ENCODE measurements at places on chromosomes 2 and 18.

GRCh38 chr18:39453882-39454281 is 1888.3 kb upstream of the CELF4 start:
- no peak for DNase-seq

DNA sequence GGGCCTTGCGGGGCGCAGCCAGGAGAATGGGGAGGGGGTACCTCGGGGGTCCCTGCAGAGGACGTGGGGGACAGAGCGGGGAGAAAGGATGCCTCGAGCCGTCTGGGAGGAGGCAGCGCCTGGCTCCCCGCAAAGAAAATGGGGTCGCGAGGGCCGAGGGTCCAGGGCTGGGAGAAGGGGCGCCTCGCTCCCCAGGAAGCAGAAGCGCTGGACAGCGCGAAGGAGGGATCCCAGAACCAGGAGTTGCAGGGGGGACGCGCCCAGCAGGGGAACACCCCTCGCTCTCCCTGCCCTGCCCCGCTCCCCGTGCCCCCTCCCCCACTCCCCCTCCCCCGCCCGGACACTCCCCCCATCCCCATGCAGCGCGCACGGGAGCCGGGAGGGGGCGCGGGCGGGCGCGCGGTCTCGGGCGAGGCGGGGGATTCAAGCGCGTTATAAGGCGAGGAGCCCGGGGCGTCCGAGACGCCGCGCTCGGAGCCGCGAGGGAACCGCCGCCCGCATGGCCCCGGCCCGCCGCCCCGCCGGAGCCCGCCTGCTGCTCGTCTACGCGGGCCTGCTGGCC is at the start of gene ERFE:
TSS of gene ERFE (plus strand) at position 462 of the 562 bp plus-strand sequence. CDS start at position 500, 38 bp downstream.
- DNase-seq = no peak

DNA sequence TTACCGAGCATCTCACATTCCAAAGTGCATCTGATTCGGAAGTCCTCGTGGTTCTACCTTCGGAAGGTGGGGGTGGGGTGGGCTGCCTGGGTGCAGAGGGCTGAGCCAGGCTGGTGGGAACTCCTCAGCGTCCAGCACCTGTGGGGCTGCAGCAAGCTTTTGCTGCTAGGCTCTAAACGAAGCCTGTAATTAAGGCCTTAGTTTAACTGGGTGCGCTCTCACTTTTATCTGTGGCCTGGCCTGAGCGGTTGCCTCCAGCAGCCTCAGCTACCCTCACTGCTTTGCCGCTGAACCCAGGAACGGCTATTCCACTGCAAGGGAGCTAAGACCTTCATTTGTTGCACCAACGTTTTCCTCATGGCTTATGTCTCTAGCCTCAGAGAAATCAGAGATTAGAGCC is 48.4 kb downstream of the TMEM17 start:
- no peak for DNase-seq

GRCh38 chr2:55776966-55777365 is 83.3 kb upstream of the PNPT1 start:
- no peak for DNase-seq

DNA sequence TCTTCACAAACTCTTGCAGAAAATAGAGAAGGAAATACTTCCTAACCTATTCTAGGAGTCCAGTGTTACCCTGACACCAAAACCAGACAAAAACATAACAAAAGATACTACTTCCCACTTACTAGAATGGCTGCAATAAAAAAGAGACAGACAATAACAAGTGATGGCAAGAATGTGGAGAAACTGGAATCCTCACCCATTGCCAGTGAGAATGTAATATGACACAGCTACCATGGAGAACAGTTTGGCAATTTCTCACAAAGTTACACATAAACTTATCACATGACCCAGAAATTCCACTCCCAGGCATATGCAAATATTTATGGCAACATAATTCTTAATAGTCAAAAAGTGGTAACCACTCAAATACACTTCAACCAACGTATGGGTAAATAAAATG is 209.8 kb upstream of the CTAGE1 start:
- no peak for DNase-seq

GRCh38 chr2:179274749-179275148 is 10.1 kb upstream of the SESTD1 start:
- no peak for DNase-seq

DNA sequence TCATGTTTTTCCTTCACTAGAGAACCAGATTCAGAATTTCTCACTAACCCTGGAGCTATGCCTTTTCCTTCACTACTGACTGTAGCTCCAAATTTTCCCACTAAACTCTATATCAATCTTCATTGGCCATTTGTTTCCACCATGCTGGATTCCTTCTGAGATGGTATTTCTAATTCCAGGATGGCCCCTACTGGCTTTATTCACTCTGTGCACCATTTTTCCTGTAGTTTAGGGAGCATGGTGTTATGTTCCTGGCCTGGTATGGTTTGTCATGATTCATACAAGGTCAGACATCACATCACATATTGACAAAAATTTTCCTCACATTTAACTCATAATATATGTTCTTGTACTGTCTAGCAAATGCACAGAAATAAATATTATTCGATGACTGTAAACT is 229.2 kb upstream of the TFPI start:
- no peak for DNase-seq

GRCh38 chr2:120545521-120546047 is 190.1 kb upstream of the GLI2 start:
- no peak for DNase-seq

GRCh38 chr2:152089238-152089637 is 9.6 kb downstream of the CACNB4 start:
- DNase-seq = no peak

- DNase-seq = no peak
These were observed 325.2 kb downstream of the PLCL1 start for GRCh38 chr2:198129609-198130008.
